ENCODE measurements at places on chromosomes 7 and 10.

- no peak for DNase-seq
These were observed 45.8 kb downstream of the EEPD1 start for GRCh38 chr7:36198854-36199266.

DNA sequence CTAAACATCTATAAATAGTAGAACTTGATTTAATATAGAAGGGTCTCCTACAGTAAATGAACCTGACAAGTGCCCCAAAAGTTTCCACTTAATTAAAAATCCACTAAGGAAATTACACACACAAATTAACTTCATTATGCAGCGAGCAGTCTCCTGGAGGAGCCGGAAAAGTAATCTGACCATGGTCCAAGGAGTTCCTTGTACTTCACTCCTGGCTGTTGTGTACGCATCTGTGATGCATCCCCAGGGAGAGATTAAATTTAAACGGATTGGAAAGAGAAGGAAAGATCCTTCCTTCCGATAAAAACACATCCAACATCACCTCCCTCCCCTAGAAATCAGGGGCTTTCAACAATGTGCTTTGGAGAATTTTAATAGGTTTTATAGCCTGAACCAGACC lies 85.5 kb downstream of the PARD3 start:
- no peak for DNase-seq

DNA sequence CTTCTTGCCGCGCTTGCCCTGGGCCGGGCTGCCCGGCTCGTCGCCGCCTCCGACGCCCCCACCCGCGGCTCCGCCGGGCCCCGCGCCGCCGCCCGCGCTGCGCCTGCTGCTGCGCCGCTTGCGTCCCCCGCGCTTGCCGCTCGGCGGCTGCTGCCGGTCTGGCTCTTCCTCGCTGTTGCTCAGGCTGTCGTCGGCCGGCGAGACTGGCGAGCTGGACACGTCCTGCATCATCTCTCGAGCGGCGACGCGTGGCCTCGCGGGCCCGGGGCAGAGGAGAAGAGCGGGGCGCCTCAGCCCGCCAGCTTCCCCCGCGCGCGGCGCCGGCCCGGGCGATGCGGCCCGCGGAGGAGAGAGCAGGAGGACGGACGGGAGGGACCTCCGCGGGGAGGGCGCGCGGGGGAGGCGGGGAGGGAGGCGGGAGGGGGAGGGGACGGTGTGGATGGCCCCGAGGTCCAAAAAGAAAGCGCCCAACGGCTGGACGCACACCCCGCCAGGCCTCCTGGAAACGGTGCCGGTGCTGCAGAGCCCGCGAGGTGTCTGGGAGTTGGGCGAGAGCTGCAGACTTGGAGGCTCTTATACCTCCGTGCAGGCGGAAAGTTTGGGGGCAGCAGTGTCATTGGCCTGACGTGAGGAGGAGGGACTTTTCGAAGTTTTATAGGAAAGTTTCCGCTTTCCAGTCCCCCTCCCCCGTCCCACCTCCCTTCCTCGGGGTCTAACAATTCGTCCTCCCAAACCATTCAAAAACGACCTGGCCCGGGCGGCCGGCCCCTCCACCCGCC lies at the start of gene TWIST1:
Gene TWIST1 (minus strand): TSS at position 546 of the 779 bp plus-strand sequence. CDS start 315 bp downstream, at position 231.
- no peak for DNase-seq

DNA sequence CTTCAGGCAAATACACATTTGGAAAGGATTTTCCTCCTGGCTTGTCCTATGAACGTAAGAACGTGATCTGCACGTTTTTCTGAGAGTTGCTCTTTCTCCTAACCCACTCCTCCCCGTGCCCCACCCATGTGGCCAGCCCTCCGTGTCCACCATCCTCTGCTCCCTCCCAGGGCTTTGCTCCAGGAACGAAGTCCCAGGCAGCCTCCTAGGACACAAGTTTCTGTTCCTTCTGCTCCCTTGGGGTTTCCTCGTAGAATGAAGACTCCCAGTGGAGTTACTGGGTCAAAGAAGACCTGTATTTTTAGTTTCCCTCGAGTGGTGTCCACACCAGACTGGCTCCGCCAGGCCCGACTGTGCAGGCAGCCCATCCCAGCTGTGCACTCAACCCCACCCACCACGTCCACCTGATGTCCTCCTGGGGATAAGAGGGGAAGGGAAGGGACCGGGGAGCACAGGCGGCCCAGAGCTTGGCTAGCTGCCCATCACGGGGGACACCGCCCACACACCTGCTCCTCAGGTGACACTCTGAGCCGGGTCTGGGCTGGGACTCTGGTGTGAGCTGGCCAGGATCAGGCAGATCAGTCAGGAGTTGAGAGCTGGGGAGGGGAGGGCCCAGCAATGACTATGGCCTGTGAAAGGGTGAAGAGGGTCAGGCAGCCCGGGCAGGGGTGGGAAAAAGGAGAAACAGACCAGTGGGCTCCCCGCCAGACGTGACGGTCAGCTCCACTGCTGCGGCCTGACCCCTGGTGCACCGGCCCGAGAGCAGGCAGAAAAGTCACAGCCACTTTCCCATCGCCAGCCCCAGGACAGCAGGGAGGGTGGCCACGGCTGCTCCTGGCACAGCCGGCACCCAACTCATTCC lies 54.3 kb upstream of the PPP2R2D start:
- DNase-seq: no peak

DNA sequence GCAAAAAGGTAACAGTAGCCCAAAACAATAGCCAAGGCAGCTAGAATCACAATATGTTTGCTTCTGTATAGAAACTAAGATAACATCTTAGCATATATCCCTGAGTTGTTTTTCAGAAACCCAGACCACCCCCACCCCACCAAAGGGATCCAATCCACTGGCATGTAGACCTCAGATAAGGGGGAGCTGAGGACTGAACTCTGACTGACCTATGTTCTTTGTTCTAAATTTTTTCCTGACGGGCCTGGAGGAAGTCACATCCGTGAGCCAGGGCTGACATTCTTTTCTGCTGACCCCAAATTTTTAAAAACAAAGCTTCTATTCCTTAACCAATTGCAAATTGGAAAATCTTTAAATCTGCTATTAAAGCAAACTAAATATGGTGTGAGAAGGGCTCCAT lies 493.9 kb upstream of the IGFBP3 start:
- no peak for DNase-seq

GRCh38 chr10:123463181-123463580 lies 203.0 kb upstream of the GPR26 start:
- DNase-seq: no peak

GRCh38 chr10:5640036-5640435 lies 26.4 kb downstream of the ASB13 start:
- no peak for DNase-seq
